HepG2 (cell line): ENCODE measurements at places on chromosomes 12 and 14. TPM values are rescaled to one million over a fixed set of nuclear protein-coding genes. Genes with fewer than 3 reads are reported as not detected.

PLEK2 gene
- 0.26 and 0.51 TPM in 2 replicates for polyA plus RNA-seq

TSFM gene
- polyA plus RNA-seq = 24.0 and 29.8 TPM in 2 replicates

SRRM4 gene
- polyA plus RNA-seq = not detected in 2 replicates

GPX2 gene
- 417 and 526 TPM in 2 replicates for polyA plus RNA-seq

WIF1 gene
- polyA plus RNA-seq = not detected in 2 replicates

TCP11L2 gene
- 24.1 and 29.2 TPM in 2 replicates for polyA plus RNA-seq

IFNG gene
- polyA plus RNA-seq = not detected in 2 replicates

KERA gene
- not detected in 2 replicates for polyA plus RNA-seq

CLEC4C gene
- polyA plus RNA-seq = not detected in 2 replicates

SMCO2 gene
- 0.15 and 0.35 TPM in 2 replicates for polyA plus RNA-seq

SERPINA4 gene
- polyA plus RNA-seq = 57.8 and 82.7 TPM in 2 replicates

METTL25 gene
- polyA plus RNA-seq = 2.2 and 2.9 TPM in 2 replicates

OR4E2 gene
- not detected in 2 replicates for polyA plus RNA-seq

ERP27 gene
- polyA plus RNA-seq = 1.6 and 1.8 TPM in 2 replicates
